ENCODE measurements at places on chromosomes 3 and 15. TPM values are rescaled to one million over a fixed set of nuclear protein-coding genes. Genes with fewer than 3 reads are reported as not detected.

The SETD2 gene
- 85.0 TPM for total RNA-seq

DNA sequence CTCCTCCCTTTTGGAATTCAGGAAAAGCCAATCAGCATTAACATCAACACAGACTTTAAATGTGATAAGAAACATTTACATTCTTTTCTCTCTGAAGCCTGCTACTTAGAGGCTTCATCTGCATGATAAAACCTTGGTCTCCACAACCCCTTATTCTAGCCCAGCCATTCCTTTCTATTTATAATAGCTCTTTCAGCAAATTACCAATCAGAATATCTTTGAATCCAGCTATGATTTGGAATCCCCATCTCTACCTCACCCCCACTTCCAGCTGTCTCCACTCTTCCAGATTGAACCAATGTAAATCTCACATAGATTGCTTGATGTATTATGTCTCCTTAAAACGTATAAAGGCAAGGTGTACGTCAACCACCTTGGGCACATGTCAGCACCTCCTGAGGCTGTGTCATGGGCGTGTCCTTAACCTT, 139.7 kb downstream of the TUSC7 start:
- H3K4me3 ChIP-seq = no peak overlapping the region
- H3K27me3 ChIP-seq = no peaks in the 10 kb centered on the region
- DNase-seq = no peak
- H3K36me3 ChIP-seq = no peaks in the 10 kb centered on the region
- no peak overlapping the region for H3K27ac ChIP-seq

GRCh38 chr3:50815844-50816243, 141.1 kb downstream of the DOCK3 start:
- peaks cover 4% of the 10 kb centered on the region for H3K36me3 ChIP-seq
- no peak overlapping the region for H3K4me3 ChIP-seq

The ALDH1A2 gene
- total RNA-seq = not detected

The SPATA12 gene
- total RNA-seq = not detected

DNA sequence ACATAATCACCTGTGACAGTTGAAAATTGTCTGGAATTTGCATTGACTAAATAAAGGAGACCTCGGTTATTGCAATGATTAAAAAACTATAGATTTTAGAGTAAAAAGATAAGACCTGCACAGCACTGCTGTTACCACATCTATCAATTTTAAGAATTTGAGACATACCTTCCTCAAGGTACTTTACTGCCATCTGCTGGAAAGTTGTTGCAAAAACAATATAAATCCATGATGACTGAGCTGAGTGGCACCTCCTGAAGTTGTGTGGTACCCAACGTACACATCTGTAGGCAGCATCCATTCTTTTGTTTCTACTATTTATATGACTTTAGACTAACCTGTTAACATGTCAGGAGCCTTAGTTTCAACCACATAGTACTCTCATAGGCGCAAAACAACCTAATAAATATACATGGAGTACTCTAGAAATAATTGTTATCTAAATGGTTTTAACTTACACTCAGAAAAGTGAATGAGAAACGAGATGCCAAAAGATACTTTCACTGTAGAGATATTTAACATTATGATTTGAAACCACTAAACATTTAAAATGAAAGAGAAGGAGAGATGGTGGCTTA, 106.7 kb downstream of the GHSR start:
- peaks cover 45% of the 10 kb centered on the region for H3K36me3 ChIP-seq
- H3K4me3 ChIP-seq = no peak overlapping the region
- H3K27me3 ChIP-seq = no peaks in the 10 kb centered on the region
- no peaks in the 10 kb centered on the region for H3K4me1 ChIP-seq
- peak; percentile 42 for DNase-seq
- H3K27ac ChIP-seq = no peak overlapping the region

DNA sequence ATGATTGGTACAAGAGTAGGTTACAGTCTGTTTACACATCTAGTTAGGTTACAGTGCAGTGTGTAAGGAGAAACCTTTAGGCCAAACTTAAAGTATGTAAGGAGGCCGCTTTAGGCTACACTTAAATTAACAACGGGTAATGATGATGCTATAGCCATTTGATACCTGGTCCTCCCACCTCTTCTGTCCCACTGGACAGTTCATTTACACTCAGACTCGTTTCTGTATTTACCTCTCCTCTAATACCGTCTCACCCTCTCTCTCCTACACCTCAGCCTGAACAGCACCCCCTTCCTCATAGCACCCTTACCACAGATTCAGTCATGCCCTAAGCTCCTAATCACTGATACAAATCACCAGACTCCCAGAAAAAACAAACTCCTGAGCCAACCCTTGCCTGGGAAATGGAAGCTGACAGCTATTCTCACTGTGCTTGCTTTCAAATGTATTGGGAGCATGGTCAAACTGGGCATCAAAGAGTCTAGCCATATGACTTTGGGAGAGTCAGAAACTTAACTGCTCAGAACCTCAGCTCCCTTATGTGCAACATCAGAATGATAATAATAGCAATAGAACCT, 241.3 kb upstream of the SETMAR start:
- H3K4me1 ChIP-seq = peaks cover 46% of the 10 kb centered on the region
- no peak overlapping the region for H3K27ac ChIP-seq
- DNase-seq = no peak

- no peak overlapping the region for H3K27ac ChIP-seq
- peaks cover 5% of the 10 kb centered on the region for H3K27me3 ChIP-seq
- DNase-seq = no peak
- no peaks in the 10 kb centered on the region for H3K36me3 ChIP-seq
- H3K4me3 ChIP-seq = no peak overlapping the region
- peaks cover 3% of the 10 kb centered on the region for H3K4me1 ChIP-seq
Observed at GRCh38 chr3:61381745-61382392, 130.6 kb upstream of the FHIT start.

DNA sequence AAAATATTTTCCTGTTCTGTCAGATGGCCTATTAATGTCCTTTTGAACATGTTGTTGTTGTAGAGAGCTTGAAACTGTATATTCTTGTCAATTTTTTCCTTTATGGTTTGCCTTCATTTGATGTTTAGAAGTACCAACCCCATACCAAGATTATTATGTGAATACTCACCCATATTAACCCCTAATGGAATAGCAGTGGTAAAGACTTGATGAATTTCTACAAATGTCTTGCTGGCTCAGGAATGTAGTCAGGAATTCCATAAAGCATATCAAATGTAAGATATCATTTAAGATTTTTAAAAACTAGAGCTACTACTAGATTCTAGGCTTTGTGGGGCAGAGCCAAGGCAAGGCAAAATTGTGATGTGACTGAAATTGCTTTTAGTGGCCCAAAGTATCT, 30.0 kb downstream of the MYO5A start:
- no peaks in the 10 kb centered on the region for H3K27me3 ChIP-seq
- no peaks in the 10 kb centered on the region for H3K36me3 ChIP-seq
- H3K4me3 ChIP-seq = no peak overlapping the region
- DNase-seq = no peak
- peaks cover 15% of the 10 kb centered on the region for H3K4me1 ChIP-seq

DNA sequence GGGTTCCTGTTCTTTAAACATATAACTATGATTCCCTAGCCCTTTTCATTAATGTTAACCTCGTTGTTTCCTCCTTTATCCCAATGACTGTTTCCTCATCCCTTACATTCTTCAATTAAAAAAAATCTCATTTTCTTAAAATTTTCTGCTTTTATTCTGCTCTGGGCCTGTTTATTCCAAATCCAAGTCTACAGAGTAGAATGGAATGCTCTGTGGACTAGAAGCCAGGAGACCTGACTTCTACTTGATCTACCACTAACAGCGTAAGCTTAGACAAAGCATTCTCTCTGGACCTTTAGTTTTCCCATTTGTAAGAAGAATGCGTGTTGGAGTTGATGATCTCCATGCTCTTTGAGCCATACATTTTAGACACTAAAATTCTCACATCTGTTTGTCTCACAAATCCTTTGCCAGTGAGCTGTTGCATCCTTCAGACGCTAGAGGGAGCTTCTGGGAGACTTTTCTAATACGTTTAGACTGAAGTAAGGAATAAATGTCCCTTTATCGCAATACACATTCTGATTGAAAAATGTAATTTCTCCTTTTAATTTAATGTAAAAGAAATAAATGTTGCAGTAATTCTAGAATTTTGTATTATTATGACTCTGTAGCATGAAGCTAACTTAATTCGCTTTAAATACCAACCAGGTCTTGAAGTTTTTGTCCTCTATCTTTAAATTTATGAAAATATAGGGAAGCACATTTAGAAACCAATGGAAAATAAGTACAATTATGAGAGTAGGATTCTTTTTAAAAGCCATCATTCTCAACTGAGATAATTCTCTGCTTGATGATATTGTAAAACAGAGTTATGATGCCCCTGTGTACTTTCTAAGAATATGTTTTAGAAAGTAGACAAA, 21.7 kb upstream of the GMNC start:
- H3K36me3 ChIP-seq = no peaks in the 10 kb centered on the region
- no peak for DNase-seq
- no peak overlapping the region for H3K4me3 ChIP-seq
- peaks cover 2% of the 10 kb centered on the region for H3K27me3 ChIP-seq

The GASK1A gene
- total RNA-seq = not detected

The PCNP gene
- 180 TPM for total RNA-seq

GRCh38 chr3:50318615-50319014, 3.9 kb downstream of the HYAL2 start:
- H3K36me3 ChIP-seq = no peaks in the 10 kb centered on the region
- H3K4me1 ChIP-seq = peaks cover 41% of the 10 kb centered on the region
- no peak overlapping the region for H3K27ac ChIP-seq
- no peak for DNase-seq
- H3K4me3 ChIP-seq = no peak overlapping the region

The ISG20 gene
- 143 TPM for total RNA-seq

DNA sequence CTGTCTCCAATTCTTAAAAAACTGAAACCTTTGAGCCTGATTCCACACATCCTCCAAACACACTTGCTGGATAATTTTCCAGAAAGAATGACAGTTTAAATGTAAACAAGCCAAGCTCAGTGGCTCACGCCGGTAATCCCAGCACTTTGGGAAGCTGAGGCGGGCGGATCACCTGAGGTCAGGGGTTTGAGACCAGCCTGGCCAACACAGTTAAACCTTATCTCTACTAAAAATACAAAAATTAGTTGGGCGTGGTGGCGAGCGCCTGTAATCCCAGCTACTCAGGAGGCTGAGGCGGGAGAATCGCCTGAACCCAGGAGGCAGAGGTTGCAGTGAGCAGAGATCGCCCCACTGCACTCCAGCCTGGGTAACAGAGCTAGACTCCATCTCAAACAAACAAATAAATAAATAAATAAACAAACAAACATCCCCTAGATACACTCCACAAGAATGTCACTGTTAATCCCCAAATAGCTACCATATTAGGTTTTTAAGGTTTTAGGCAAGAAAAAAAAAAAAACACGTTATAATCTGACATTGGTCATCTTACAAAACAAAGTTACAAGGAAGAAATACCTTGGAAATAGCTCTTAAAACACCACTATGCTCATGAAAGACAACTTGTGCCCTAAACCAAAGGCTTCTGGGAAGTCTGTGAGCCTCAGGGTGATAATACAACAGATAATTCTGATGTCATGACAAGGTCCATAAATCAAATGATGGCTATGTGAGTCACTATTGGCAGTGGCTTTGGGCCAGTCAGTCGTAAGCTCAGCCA, 13.2 kb downstream of the TNIK start:
- H3K4me3 ChIP-seq = no peak overlapping the region
- peak overlapping the region; percentile 57 for H3K27ac ChIP-seq
- peaks cover 13% of the 10 kb centered on the region for H3K36me3 ChIP-seq

The PIERCE2 gene
- total RNA-seq = not detected

DNA sequence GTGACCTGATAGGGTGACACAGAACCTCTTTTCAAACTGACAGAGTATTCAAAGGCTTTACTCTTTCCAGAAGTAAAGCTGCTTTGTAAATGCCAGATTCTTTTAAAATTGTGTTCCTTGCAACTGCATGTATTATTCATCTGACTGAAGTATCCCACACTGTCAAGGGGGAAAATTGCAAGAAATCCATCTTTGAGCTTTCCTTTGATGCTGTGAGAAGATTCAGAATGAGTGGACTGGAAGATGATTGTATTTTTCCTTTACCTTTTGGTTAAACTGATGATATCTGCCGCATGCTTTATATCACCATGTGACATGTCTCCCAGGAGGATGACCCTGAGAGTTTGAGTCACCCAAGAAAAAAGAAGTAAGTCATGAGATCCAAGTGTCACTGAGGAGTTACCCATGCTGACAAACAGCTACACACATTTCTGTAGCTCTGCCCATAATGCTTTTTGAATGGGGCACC, 250.8 kb upstream of the CBLB start:
- no peak overlapping the region for H3K27ac ChIP-seq
- H3K4me3 ChIP-seq = no peak overlapping the region
- H3K4me1 ChIP-seq = no peaks in the 10 kb centered on the region

- no peak for DNase-seq
- peaks cover 2% of the 10 kb centered on the region for H3K4me1 ChIP-seq
- H3K27ac ChIP-seq = no peak overlapping the region
- H3K36me3 ChIP-seq = no peaks in the 10 kb centered on the region
- no peak overlapping the region for H3K4me3 ChIP-seq
Observed at GRCh38 chr3:130779486-130779885, 32.9 kb upstream of the PIK3R4 start.

DNA sequence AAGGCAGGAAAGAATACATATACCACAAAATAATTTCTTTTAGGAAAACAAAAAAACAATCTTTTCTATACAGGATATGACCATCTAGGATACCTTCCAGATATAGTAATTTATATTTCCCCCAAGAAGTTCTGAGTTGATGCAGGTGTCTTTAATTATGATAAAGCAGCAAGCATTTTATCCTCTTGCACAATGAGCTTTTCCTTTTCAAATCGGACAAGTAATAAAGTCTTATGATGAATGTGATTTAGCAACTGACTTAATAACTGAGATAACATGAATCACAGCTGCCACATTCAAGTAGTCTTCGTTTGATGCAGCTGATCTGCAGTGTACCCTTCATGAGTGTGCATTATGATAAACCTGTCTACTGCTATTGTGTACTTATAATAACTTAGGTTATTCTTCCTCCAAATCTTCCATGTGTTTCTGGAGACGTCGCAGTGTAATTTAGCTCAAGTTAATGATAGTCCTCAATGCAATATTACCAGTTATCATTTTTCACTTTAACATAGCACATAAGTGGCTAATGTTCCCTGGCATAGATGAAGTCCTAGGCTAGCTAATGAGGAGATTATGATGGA, 260.3 kb upstream of the MRPL3 start:
- no peak for DNase-seq
- H3K27ac ChIP-seq = no peak overlapping the region
- no peaks in the 10 kb centered on the region for H3K4me1 ChIP-seq
- no peaks in the 10 kb centered on the region for H3K36me3 ChIP-seq
- peaks cover 5% of the 10 kb centered on the region for H3K27me3 ChIP-seq

The ZKSCAN7 gene
- 10.5 TPM for total RNA-seq

- H3K27ac ChIP-seq = no peak overlapping the region
- no peak overlapping the region for H3K4me3 ChIP-seq
- peaks cover 5% of the 10 kb centered on the region for H3K27me3 ChIP-seq
- no peak for DNase-seq
Observed at GRCh38 chr15:80834402-80834801, 55.2 kb downstream of the CEMIP start.

The C2CD4A gene
- total RNA-seq = not detected

DNA sequence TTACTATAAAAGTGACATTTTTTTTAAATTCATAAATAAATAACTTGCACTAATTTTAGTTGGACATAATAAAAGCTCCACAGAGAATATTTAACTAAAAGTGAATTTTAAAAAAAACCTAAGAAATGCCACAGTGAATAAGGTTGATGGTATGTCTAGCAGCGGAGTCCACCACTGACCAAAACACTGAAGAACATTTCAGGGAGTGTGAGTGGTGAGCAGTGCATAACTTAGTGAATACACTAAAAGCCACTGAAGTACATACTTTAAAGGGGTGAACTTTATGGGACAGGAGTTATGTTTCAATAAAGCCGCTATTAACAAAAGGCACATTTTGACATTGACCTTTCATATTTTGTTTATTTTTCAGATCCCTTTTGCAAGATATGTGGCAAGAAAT, 32.3 kb downstream of the SRP14 start:
- H3K4me1 ChIP-seq = no peaks in the 10 kb centered on the region
- H3K27ac ChIP-seq = no peak overlapping the region
- peaks cover 86% of the 10 kb centered on the region for H3K36me3 ChIP-seq
- DNase-seq = no peak
- H3K4me3 ChIP-seq = no peak overlapping the region

All from naive thymus-derived CD8-positive, alpha-beta T cell (primary cell).